SK-MEL-5 (cell line): ENCODE measurements at places on chromosomes 12 and 14. TPM values are rescaled to one million over a fixed set of nuclear protein-coding genes. Genes with fewer than 3 reads are reported as not detected.

C12orf57 gene
- total RNA-seq: 118 and 135 TPM in 2 replicates

RND1 gene
- 0.11 and 0.13 TPM in 2 replicates for total RNA-seq

- DNase-seq: peak; percentile 26
Observed at GRCh38 chr12:132161036-132161781, 17.0 kb downstream of the NOC4L start.

DNA sequence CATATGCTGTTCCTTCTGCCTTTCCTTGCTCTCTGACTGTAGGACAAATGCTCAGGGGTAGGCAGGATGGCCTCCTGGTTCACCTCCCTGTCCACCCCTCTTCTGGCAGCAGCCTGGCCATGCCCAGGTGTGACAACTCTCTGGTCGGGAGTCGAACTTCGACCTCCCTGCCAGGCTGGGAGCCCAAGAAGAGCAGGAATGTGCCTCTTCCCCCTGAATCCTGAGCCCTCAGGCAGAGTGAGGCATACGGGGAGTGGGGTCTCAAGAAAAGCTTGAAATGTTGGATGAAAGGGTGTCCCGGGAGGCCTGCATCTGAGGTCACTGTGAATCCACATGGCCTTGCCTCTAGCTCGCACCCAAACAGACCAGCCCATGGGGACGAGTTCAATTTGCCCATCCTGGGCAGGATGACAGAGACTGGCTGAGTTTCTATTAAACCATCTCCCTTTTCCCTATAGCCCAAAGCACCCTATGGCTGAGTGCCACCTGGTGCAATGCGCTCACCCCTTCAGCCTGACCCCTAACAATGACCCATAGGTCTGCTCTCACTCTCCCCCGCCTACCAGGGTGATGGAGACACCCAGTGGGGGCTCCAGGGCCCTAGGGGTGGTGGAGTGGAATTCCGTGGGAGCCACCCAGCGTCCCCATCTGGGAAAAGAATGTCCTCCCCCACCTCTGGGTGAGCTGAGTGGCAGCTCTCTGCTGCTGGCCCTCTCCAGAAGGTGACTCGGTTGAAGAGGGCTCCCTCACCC is 52.9 kb upstream of the DIO3 start:
- no peak for DNase-seq
